MCF 10A (cell line): ENCODE measurements at places on chromosomes 4 and X. TPM values are rescaled to one million over a fixed set of nuclear protein-coding genes. Genes with fewer than 3 reads are reported as not detected.

Gene SPANXC
- total RNA-seq, result not detected in 2 replicates

DNA sequence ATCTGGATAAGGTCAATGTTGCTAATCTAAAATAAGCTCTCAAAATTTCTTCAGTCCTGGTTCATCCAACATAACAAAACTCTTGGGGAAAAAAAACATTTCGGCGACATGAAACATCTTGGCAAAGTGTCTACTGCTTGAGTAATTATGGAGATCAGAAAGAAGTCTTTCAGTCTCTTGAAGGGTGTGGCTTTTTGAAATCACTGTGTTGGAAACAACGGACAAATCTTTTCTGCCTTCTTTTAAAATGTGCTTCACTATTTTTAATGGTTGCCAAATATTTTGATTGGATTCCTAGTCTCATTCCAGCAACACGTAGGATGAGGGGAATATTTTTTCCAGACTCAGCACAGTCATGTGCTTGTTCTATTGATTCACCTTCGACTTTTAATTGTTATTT lies 138.6 kb downstream of the KLHL8 start:
- no peak overlapping the region for H3K4me3 ChIP-seq
- H3K27ac ChIP-seq, result peak overlapping the region; percentile 63
- H3K27me3 ChIP-seq, result no peaks in the 10 kb centered on the region
- peak; percentile 37 for DNase-seq

DNA sequence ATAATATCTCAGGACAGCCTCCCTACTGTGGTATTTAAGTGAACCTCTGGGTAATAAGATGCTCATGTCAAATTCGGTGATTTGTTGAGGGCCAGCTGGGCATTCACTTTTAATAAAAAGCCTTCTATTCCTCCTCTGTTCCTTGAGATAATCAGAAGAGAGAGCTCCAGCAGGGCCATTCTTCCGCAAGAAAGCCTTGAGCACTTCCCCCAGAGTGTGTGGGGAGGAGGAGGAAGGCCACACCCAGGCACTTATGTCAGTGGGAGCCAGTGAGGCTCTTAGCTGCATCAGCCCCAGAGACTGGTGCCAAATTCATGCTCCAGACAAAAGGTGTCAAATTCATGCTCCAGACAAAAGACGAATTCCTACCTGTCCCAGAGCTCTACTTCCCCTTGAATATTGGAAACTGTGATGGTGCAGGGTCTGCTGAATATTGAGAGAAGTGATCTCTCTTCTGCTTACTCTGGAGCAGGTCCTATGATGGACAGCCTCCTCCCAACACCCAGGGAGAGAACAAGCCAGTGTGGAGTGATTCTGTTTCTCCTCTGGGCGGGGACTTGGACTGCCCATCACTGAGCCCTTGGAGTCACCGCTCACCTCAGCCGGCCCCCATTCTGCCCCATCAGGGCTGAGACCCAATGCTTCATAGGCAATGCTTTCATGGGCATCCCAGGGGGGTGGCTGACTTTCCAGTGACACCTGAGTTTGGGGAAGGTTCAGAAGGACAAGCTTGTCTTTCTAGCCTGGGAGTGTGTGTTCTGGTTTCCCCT lies 68.1 kb downstream of the FHDC1 start:
- H3K27ac ChIP-seq, result no peak overlapping the region
- no peaks in the 10 kb centered on the region for H3K27me3 ChIP-seq
- no peak for DNase-seq
- H3K4me1 ChIP-seq, result no peaks in the 10 kb centered on the region

- DNase-seq, result no peak
- peaks cover 8% of the 10 kb centered on the region for H3K4me1 ChIP-seq
- H3K27me3 ChIP-seq, result no peaks in the 10 kb centered on the region
- no peak overlapping the region for H3K27ac ChIP-seq
- H3K36me3 ChIP-seq, result peaks cover 9% of the 10 kb centered on the region
Measured at GRCh38 chr4:120924931-120925330, 2.4 kb upstream of the PRDM5 start.

Gene EFHC2
- not detected in 2 replicates for total RNA-seq

DNA sequence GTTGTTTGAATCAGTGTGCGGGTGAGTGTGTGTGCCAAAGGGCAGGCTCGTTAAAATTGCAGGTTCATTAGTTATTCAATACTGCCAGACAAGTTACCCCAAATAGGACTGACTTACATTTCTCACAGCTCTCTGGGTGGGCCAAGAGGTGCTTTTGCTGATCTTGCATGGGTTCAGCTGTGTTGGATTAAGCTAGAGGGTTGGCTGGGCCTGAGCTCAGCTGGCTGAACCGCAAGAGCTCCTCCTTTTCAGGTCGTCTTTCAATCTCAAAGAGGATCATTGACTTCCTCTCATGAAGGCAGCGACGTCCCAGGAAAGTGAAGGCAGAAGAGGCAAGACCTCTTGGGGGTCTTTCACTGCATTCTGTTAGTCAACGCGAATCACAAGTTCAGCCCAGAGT lies 343.3 kb upstream of the FRG1 start:
- H3K36me3 ChIP-seq, result no peaks in the 10 kb centered on the region
- H3K4me3 ChIP-seq, result no peak overlapping the region
- DNase-seq, result no peak
- no peaks in the 10 kb centered on the region for H3K4me1 ChIP-seq
- no peaks in the 10 kb centered on the region for H3K27me3 ChIP-seq
- no peak overlapping the region for H3K27ac ChIP-seq

GRCh38 chr4:170687751-170688150 lies 598.0 kb upstream of the AADAT start:
- no peaks in the 10 kb centered on the region for H3K27me3 ChIP-seq
- DNase-seq, result no peak
- H3K36me3 ChIP-seq, result no peaks in the 10 kb centered on the region
- no peak overlapping the region for H3K4me3 ChIP-seq
- no peak overlapping the region for H3K27ac ChIP-seq

Gene TLR2
- total RNA-seq, result 0.23 and 0.49 TPM in 2 replicates

Gene COL25A1
- not detected in 2 replicates for total RNA-seq

GRCh38 chrX:41604766-41605543 lies 83.8 kb upstream of the GPR34 start:
- peak; percentile 4 for DNase-seq
- peaks cover 8% of the 10 kb centered on the region for H3K36me3 ChIP-seq
- no peak overlapping the region for H3K27ac ChIP-seq
- H3K4me3 ChIP-seq, result no peak overlapping the region
- H3K27me3 ChIP-seq, result peaks cover 59% of the 10 kb centered on the region

DNA sequence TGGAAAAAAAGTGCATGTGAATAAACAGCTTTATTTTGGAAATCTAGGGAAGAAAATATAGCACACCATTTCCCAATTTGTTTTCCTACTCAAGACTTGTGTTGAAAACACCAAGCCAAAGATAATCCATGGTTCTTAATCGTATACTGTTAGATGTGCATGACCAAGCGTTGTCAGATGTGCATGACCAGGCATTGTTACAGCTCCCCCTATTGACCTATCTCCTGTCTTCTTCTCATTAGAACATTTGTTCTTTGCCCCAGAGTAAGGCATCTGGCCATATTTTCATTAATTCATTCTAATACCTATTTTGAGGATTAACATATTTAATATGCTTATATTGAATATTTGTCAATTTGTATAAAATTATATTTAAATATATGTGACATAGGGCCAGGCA lies 14.4 kb upstream of the VCX start:
- DNase-seq, result peak; percentile 13
- no peak overlapping the region for H3K27ac ChIP-seq
- peaks cover 46% of the 10 kb centered on the region for H3K27me3 ChIP-seq
- H3K36me3 ChIP-seq, result no peaks in the 10 kb centered on the region
